IPS DF 19.7 (cell line): ENCODE measurements at places on chromosomes 7 and 10.

- no peak for DNase-seq
Observed at GRCh38 chr10:67665491-67665890, 30.5 kb downstream of the CTNNA3 start.

DNA sequence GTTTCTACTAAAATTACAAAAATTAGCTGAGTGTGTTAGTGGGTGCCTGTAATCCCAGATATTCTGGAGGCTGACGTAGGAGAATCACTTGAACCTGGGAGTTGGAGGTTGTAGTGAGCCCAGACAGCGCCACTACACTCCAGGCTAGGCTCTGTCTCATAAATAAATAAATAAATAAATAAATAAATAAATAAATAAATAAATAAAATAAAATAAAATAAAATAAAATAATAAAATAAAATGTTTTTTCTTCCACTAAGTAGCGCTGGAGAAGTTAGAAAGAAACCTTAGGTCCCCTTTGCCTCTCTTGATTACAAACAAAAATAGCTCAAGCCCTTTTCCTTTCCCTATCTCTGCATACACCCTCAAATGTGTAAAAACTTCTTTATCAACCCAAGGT, 525.9 kb downstream of the IPMK start:
- no peak for DNase-seq

DNA sequence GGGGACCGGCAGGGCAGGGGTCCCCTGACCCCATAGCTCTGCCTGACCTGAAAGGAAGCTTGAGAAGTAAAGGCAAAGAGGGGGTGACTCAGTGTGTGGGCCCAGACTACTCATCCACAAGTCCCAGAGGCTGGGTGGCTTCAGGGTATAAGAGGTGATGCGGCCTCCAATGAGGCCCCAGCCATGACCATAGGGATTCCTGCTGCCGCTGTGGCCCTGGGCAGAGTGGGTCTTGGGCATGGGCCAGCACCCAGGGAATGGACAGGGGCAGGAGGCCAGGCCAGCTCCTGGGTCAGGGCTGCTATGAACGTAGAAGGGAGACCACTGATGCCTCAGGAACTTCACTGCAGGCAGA, 64.4 kb upstream of the EBF3 start:
- no peak for DNase-seq

DNA sequence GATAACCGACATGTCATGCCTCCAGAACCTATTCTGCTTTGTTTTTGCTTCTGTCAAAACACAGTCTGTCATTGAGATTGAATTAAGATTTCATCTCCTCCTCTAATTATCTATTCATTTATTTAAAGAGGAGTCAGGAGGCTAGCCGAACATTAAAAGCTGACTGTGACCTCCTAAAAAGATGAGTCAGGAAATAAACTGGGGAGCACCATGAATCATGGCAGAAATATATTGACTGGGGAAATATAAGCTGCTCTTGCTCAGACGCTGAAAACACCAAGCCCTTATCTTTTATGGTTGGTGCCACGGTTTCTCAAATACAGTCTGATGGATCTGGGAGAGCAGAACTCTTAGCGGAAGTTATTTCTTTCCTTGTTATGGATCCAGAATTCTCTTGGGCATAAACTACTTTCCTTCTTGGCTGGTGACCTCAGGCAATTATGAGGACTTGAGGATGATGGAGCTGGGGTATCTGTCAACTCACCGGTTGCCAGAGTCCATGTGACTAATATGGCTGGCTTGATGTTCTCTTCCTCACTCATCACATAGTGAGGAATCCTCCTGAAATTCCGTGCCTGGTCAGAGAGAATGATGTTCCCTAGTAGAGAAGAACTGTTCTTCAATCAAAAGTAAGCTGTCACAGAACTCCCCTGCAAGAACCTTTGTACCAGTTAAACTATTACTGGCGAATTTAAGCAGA, 307.6 kb upstream of the PHYHIPL start:
- no peak for DNase-seq

- DNase-seq = no peak
Observed at GRCh38 chr10:89392974-89393373, 551 bp downstream of the IFIT1 start.
